ENCODE measurements at places on chromosomes 7 and 10. TPM values are rescaled to one million over a fixed set of nuclear protein-coding genes. Genes with fewer than 3 reads are reported as not detected.

TFEC gene
- not detected for total RNA-seq

JAKMIP3 gene
- 0.17 TPM for total RNA-seq

URGCP gene
- total RNA-seq: 40.0 TPM

EFCAB10 gene
- 0.53 TPM for total RNA-seq

DRGX gene
- total RNA-seq: not detected

CACNA2D1 gene
- 25.1 TPM for total RNA-seq

RNF148 gene
- 0.26 TPM for total RNA-seq

- peak; percentile 12 for DNase-seq
Observed at GRCh38 chr10:11610826-11611247, 613 bp downstream of the USP6NL start.

GRCh38 chr10:13491747-13492360 lies 37.0 kb downstream of the BEND7 start:
- DNase-seq: no peak

GRCh38 chr7:50754684-50755083 lies 28.0 kb downstream of the GRB10 start:
- DNase-seq: no peak

- DNase-seq: no peak
Observed at GRCh38 chr7:138429577-138430250, 30.3 kb upstream of the TRIM24 start.

- DNase-seq: no peak
Observed at GRCh38 chr10:124285587-124286527, 132.9 kb downstream of the OAT start.

DNA sequence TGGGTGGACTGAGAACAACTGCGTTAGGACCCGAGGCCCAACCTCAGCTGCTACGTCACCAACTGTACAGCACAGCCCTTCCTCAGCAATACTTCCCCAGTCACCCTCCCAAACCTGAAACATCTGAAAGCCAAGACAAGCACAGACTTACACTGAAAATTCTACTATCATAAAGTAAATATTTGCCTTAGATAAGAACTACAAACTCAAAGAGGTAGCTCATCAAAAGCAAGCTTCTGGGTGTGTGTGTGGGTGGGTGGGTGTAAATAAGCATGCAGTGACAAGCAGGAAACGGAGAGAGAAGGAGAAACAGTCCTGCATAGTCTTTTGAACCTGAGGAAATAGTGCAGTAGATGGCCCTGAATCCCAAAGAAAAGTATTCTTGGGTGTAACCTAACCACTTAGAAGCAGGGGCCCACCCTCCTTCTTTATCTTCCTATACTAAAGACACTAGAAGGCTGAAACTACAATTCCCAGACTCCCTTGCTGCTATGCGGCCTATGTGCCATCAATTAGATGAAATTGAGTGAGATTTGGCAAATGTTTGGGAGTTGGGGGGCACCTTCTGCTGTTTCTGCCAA lies 18.7 kb downstream of the SLC25A13 start:
- no peak for DNase-seq

- DNase-seq: no peak
Observed at GRCh38 chr7:90621747-90622140, 25.6 kb downstream of the CDK14 start.

DNA sequence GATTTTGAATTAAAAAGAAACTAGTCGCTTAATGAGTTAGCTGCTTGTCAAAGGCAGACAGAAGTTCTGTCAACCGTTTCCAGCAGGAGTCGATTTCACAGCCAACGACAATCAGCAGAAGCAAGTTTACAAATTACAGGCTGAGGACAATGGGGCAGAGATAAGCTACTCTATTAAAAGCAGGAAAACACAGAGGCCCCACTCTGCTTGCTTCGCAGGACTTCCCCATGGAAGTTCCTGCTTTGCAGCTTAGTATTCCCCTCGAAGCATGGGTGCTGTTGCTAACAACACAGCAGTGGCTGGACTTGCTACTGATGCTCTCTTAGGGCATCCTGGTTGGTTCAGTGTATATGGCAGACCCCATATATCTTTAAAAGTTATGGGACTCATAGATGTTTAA lies 50.8 kb upstream of the KLF6 start:
- no peak for DNase-seq

DNA sequence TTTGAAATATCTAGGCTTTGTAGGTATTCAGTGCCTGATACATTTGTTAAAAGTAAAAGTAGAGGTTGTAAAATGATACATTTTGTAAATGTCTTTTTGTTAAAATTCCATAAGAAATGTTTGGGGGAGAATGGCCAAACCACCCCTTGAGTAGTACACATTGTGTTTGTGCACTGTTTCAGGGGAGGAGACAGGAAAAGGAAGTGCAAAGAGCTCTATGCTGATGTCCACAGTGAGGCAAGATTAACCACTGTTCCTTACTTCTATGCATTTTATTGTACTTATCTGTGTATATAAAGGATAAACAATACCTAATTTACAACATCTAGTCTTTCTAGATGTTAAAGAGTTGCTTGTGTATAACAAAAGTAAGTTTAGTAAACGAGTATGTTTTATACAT lies 7.4 kb upstream of the CYCS start:
- DNase-seq: no peak

- DNase-seq: no peak
Observed at GRCh38 chr10:103759100-103759781, 96.1 kb downstream of the SH3PXD2A start.

DNA sequence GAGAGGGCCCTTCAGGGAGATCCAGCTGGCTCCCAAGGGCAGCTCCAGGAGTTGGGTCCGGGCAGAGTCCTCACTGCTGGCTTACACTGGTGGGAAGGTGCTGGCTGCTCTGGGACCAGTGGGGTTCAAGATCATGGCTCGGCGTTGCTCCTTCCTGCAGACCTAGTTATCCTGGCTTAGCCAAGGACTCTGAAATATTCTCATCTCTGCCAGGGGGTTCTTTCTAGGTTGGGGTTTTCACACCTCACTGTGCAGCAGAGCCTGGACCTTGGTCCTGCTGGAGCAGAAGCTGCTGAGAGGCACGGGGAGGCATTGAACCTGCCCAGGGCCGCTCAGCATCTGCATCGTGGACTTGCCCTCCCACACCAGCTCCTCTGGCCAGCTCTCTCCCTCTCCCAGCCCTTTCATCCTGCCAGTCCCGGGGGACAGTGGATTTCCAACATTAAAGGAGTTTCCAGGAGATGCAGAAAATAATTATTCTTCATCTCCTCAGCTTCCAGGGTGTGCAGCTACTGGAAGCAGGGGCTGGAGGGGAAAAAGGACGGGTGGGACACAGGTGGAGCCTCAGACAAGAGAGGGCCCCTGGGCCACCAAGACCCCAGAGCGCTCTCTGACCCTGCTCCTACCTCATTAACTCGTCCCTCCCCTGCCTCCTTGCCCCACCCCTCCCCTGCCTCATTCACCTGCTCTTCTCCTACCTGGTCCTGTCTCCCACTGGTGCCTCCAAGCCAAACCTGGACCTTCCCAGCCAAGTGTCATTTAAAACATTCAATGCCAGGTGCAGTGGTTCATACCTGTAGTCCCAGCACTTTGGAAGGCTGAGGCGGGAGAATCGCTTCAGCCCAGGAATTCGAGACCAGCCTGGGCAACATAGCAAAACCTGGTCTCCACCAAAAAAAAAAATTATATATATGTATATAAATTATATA lies 42.5 kb downstream of the JAKMIP3 start:
- DNase-seq: no peak

- no peak for DNase-seq
Observed at GRCh38 chr7:107151538-107151937, 17.3 kb upstream of the HBP1 start.

GRCh38 chr10:62517252-62517651 lies 143.1 kb downstream of the ZNF365 start:
- no peak for DNase-seq

- no peak for DNase-seq
Observed at GRCh38 chr7:120994512-120995410, 6.2 kb downstream of the CPED1 start.

GRCh38 chr7:31853380-31853779 lies 166.4 kb downstream of the PPP1R17 start:
- no peak for DNase-seq

GRCh38 chr7:38671911-38672905 lies 41.0 kb upstream of the AMPH start:
- DNase-seq: no peak

DNA sequence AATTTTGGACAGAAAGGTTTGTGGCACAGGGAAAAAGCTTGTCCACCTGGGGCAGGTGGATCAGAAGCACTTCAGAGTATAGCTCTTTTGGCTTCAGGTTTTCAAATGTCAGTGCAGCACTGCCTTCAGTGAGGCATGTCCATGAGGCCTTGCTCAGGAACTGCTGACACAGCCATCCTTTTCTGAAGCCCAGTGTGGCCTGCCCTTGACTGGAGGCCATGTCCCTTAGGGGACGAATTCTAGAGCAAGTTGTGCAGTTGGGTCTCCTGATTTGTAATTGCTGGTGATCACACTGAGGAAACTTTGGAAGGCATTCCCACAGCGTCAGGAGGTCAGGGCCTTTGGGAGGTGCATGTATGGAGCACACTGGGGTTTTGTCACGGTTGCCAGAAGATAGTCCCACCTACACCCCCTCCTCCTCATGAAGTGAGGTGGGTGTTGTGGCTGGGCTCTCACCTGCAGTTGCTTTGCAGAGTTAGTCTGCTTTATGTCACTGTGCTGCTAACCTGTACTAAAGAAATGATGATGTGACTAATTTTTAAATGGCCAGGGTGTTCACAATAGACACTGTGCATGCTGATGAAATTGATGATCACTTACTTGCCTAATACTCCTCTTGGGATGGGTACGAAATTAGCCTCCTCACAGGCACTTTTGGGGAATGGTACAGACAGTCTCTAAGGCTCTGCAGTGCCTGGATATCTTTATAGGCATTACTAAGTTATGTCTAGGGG lies 41.7 kb downstream of the OGDH start:
- no peak for DNase-seq

- no peak for DNase-seq
Observed at GRCh38 chr7:37908221-37908788, 8.3 kb downstream of the SFRP4 start.

DNA sequence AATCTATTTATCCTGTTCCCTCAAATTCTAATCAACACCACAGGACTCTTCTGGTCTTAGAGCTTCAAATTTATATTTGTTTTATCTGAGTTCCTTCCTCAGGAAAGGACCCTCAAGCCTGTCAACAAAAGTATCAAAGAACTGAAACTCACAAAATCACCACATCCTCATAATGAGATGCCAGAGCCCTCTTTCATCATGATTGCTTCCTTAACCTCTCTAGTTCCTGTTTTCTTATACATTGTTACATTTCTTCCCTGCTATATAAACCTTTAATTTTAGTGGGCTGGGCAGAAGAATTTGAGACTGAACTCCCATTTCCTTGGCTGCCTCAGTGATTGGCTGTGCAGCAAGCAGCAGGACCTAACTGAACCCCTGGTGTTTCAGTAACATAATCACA lies 189.7 kb downstream of the ZNF248 start:
- no peak for DNase-seq

DNA sequence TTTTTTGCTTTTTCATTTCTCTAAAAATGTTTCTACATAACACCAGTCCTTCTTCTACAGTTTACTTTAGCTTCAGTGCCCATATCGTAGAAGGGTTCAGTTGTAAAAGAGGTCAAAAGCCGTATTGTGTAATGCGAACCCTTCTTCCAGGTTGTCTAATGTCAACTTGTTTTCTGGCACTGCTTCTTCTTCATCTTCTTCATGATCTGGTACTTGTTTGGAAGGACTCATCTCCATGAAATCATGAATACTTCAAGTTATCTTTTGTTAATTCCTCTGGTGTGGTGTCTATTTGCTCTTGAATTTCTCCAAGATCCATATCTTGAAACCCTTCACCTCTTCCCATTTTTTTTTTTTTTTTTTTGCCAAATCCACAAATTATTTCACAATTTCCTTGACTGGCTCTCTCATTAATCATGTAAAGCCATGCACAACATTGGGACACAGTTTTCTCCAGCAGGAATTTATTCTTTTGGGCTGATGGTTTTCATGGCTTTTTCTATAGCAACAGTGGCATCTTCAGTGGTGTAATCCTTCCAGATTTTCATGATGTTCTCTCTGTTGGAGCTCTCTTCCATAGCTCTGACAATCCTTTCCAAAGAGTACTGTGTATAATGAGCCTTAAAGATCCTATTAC lies 85.1 kb downstream of the CPED1 start:
- no peak for DNase-seq

GRCh38 chr10:30671026-30671616 lies 41.6 kb upstream of the LYZL2 start:
- peak; percentile 16 for DNase-seq

- DNase-seq: no peak
Observed at GRCh38 chr7:118158766-118159165, 25.2 kb upstream of the LSM8 start.

GRCh38 chr7:2860627-2861133 lies 16.6 kb upstream of the GNA12 start:
- DNase-seq: no peak

- no peak for DNase-seq
Observed at GRCh38 chr7:6489612-6490011, 41.9 kb upstream of the DAGLB start.
